HFF-Myc (cell line): ENCODE measurements at places on chromosomes 7 and 10.

DNA sequence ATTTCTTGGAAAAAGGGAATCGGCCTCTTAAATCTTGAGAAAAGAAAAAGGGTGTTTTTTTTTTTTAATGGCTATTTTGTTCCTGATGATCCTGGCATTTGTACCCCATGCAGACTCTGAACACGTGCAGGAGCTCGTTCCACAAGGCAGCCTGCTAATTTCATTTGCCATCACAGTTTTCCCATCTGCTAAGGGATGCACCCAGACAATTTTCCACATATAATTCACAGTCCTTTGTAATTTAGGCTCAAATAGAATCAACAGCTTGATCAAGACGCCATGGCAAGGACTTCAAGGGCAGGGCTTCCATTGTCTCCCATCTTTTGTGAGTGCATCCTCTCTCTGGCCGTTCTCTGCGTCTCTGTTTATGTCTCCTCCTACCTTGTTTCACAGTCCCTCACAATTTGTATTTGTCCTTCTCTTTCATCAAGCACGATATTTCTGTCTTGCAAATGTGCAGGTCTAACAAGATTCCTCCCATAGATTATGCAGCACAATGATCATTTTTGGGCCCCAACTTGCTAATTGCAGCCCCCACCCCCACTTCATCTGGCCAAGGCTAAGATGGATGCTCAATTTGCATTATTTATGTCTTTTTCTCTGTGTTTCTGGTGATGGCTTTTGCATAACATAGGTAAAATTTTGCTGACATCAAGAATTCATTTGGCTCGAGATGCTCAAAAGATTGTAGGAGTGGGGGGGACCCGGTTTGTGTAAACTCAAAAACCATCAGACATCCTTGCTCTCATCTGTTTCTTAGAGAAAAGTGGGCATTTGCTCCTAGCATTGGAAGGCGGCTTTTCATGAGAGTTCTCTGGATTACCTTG lies 356.0 kb upstream of the NPVF start:
- DNase-seq = no peak

GRCh38 chr7:47556511-47557180 lies 25.3 kb downstream of the TNS3 start:
- DNase-seq = no peak

DNA sequence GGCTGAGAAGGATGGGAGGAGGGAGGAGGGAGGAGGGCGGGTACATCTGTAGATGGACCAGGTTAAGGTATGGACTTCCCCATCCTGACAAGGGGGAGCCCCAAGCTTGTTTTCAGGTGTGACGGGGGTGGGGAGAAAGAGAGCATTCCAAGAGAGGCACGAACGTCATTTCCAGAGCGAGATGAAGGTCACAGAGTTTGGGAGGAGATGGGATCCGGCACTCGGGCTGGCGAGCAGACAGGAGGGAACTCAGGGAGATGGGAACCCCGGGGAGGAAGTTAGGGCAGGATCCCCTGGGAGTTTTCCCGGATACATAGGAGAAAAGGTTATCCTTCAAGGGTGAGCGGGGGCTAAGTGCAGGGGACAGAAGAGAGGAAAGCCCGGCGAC lies 118.8 kb downstream of the CUX1 start:
- DNase-seq = no peak

GRCh38 chr10:122560279-122560804 lies at the start of gene DMBT1:
DMBT1 (plus strand) TSS chr10:122560754; CDS start chr10:122560771, 17 bp downstream.
- no peak for DNase-seq

GRCh38 chr7:42253316-42253715 lies 16.3 kb upstream of the GLI3 start:
- DNase-seq = no peak

GRCh38 chr10:71634531-71635164 lies 84.9 kb downstream of the C10orf105 start:
- DNase-seq = no peak

GRCh38 chr10:75707080-75707840 lies 275.8 kb downstream of the LRMDA start:
- no peak for DNase-seq

DNA sequence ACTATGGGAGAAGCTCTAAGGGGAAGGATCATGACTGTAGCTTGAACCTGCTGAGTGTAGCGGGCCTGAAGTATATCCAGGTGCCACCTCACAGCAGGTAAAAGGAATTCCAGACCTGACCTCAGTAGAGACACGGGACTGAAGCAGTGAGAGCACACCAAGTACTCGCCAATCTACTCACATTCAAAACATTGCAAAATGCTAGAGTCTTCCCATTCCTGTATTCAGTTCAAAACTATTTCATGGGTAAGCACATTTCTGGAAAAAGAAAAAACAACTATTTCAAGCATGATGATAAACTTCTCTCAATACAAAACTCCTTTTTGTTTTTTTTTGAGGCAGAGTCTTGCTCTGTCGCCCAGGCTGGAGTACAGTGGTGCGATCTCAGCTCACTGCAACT lies 121.9 kb upstream of the AUTS2 start:
- DNase-seq = no peak

GRCh38 chr10:13047529-13048206 lies 46.2 kb upstream of the CCDC3 start:
- no peak for DNase-seq

- no peak for DNase-seq
These were observed 29.4 kb downstream of the COL1A2 start for GRCh38 chr7:94423863-94424735.

DNA sequence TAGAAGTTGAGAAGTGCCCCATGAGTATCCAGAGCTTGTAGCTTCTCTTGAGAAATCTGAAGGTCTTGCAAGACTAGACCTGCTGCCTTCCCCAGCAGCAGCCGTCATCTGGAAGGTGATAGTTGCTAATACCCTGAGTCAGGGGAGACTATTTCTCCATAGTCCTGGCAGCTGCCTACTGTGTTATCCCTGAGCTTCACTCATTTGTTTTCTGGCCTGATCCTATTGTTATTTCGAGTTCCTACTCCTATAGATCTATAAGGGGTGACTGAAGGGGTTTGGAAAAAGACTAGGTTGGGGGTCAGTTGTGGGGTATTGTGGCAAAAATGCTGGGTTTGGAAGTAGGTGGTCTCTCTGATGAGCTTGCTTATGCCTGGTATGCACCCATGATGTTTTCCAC lies 297.8 kb downstream of the CNTNAP2 start:
- no peak for DNase-seq

GRCh38 chr7:18623389-18623788 lies 127.8 kb downstream of the HDAC9 start:
- DNase-seq = no peak

DNA sequence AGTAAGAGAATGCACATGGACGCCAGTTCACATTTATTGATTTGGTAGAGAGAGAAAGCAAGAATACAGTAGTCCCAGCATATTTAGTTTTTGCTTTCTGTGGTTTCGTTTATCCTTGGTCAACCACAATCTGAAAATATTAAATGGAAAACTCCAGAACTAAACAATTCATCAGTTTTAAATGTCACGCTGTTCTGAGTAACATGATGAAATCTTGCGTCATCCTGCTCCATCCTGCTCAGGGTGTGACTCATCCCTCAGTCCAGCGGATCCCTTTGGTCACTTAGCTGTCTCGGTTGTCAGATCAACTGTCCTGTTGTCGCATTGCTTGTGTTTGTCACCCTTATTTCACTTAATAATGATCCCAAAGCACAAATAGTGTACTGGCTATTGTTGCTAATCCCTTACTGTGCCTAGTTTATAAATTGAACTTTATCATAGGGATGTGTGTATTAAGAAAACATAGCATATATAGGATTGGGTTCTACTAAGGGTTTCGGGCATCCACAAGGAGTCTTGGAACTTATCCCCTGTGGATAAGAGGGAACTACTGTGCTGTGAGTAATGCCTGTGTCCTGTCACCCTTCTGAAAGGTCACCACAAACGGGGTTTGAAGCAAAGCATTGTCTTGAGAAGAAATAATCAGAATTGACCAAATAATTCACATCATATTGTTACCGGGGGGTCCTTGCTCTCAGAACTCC lies 73.6 kb downstream of the OTUD1 start:
- DNase-seq = no peak
